Nucleus accumbens (tissue), 56 donors: ENCODE measurements at places on chromosomes 12 and 14.
A peak's percentile ranks its signal among the peaks of the same experiment; 100 is the strongest.

DNA sequence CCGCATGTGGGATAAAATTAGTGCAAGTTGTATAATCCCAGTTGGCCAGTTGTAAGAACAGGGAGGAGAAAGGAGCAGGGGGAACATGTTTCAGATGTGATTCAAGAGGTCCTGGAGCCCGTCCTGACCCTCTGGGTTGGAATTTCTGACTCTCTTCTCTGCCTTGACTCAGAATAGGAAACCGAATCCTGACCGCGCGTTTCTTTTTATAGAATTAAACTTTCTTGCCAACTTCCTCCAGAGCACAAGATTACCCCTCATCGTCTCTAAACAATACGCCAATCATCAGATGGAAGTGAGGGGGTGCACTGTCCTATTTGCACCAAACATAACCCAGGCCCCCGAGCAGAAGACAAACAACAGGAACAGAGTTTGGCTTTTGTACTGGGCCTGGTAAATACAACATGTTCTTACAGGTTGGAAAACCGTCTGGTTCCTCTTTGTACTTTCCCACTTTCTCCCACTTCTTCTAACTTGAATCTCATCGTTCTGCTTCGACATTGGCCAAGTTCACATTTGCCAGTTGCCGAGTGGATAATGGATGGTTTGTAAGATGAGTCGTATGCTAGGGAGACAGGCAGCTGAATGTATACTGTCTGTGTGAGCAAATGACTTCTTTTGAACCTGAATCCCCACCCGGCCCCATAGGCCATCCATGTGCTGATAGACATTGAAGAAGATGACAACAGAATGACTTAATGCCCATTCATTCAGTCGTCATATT is 42.6 kb upstream of the MED13L start:
- DNase-seq = no peak

GRCh38 chr12:12091977-12092663 is 21.4 kb downstream of the BCL2L14 start:
- DNase-seq = no peak

- DNase-seq = no peak
These were observed 13.7 kb upstream of the CLEC4D start for GRCh38 chr12:8499616-8500015.

- no peak for DNase-seq
These were observed 63.9 kb downstream of the MYRFL start for GRCh38 chr12:69888901-69889300.

DNA sequence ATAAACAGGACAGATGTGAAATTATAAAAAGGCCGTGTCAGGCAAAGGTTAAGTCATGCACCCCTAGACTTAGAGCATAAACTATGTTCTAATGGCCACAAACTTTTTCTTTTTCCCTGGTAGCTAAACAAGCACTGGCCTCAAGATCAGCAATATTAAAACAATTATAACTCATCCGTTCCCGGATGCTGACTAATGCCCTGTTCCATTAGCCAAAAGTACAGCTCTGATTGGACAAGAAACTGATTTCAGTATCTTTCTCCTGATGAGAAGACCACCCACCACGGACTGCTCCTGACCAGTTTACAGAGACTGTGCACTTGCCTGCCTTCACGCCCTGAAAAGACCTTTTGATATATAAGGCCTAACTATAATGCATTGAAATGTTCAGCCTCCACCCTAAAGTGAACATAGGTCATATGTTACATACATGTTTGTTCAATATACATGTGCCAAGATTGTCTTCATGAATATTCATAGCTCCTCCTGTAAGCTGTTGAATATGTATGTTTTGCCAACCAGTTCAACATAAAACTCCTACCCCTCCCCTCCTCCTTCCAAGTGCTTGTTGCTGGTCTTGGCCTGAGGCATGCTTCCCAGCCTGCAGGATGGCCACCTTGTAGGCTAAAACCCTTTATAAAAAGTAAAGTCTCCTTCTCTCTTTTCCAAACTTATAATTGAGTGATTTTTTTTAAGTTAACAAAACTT is 162.0 kb downstream of the IPO8 start:
- DNase-seq = no peak

DNA sequence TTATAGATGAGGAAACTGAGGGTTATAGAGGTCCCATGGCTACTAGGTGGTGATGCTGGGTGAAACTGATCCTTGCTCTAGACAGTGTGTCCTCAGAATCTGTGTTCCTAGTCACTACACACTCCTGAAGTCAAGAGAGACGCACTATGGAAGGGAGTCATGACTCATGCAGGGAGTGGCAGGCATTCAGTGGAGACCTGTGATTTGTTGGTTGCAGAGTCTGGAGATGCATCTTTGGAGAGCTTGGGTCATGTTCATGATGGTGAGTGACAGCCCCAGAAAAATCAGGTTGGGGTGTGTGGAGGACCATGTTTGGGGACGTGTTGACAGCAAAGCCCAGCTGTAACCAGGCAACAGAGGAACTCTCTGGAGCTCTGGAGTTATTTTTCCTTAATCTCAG is 38.0 kb upstream of the FBXO21 start:
- no peak for DNase-seq

- no peak for DNase-seq
These were observed 161.5 kb upstream of the FKBP4 start for GRCh38 chr12:2633176-2633824.

- no peak for DNase-seq
These were observed 35.8 kb upstream of the SPPL3 start for GRCh38 chr12:120940006-120940405.

- no peak for DNase-seq
These were observed 89.8 kb downstream of the PDZRN4 start for GRCh38 chr12:41277946-41278267.

DNA sequence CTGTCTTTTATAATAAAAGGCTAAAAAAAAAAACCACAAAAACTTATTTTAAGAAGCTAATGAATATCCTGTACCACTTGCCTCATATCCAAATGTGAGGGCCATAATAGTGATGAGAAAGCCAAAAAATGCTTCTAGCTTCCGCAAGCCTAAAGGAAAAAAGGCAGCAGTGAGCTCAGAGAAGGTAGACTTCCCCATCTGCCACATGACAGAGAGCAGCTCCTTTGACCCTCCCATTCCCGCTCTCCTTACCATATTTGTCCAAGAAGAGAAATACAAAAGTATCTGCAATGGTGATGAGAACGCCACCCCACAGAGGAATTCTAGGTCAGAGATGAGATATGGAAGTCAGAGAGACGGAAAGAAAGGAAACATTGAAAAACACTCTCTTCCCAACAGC is 27.1 kb downstream of the SLC11A2 start:
- DNase-seq = no peak

- DNase-seq = no peak
These were observed 1.9 kb upstream of the TSPAN9 start for GRCh38 chr12:3075315-3075714.

DNA sequence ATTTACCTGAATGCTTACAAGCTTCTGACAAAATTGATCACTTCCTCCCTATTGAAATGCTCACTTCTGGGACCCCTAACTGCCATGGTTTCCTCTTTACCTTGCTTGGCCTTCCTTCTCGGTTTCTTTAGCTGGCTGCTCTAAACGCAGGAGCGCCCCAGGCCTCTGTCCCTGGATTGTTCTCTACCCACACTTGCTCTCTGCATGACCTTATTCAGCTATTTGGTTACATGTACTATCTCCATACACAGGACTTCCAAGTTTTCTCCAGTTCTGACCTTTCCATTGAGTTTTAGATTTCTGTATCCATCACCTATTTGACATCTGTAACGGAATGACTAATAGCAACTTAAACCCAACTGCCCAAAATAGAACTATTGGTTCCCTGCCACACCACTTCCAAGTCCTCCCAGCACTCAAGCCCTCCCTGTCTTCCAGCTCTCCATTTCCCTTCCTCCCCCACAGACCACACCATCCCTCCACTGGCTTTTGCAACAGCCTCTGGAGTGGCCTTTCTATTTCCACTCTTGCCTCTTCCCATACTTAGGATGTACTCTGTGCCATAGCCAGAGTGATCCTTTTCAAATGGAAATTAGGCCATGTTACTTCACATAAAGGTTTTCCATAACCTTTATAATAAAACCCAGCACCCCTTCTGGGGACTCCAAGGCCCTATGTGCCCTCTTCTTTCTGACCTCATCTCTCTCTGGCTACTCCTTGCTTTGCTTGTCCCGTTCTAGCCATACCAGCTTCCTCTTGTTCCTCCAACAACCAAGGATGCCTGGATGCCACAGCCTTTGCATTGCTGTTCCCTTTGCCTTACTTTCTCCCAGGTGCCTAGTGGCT is 202.2 kb downstream of the AEBP2 start:
- DNase-seq = no peak

DNA sequence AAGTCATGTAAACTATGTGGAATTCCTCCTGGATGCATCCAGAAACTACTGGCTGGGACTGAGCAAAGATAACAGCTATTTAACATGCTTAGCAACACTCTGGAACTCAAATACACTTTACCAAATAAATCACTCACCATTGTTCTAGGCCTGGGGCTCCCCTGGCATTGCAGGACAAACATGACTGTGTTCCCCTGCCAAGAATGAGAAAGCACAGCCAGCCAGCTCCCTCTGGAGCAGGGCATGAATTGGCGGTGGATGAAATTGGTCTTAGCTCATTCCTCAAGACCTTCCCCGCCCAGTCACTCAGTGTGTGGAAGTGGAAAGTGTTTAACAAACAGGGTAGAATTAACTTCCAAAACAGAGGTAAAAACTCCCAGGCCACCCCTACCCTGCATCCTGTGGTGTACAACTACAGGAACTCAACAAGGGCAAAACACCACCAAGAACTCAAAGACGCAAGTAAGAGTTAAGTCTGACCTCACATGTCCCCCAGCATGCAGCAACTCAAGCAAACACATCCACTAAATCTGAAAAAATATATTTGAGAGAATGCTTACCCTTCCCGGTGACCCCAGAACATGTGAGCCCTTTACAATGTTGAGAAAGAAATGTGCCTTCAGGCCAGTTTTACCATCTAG is 58.4 kb upstream of the BDKRB2 start:
- peak; percentile 40 for DNase-seq

GRCh38 chr12:68886636-68887572 is 46.1 kb downstream of the CPM start:
- DNase-seq = no peak

DNA sequence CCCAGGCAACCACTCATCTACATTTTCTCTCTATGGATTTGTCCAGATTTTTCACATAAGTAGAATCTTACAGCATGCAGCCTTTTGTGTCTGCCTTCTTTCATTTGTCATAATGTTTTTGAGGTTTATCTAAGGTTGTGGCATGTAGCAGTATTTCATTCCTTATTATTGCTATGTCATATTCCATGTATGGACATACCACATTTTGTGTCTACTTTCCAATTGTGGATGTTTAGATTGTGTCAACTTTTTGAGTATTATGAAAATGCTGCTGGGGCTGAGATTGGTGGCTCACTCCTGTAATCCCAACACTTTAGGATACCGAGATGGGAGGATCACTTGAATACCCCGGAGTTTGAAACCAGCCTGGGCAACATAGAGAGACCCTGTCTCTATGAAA is 3.2 kb upstream of the ATXN2 start:
- no peak for DNase-seq

- DNase-seq = no peak
These were observed 377.6 kb downstream of the FLRT2 start for GRCh38 chr14:85907536-85907935.

GRCh38 chr12:66196806-66197205 is 7.8 kb downstream of the IRAK3 start:
- no peak for DNase-seq

GRCh38 chr12:109269428-109269827 is 39.7 kb downstream of the FOXN4 start:
- DNase-seq = no peak

GRCh38 chr12:131682510-131682895 is 28.4 kb upstream of the SFSWAP start:
- no peak for DNase-seq

DNA sequence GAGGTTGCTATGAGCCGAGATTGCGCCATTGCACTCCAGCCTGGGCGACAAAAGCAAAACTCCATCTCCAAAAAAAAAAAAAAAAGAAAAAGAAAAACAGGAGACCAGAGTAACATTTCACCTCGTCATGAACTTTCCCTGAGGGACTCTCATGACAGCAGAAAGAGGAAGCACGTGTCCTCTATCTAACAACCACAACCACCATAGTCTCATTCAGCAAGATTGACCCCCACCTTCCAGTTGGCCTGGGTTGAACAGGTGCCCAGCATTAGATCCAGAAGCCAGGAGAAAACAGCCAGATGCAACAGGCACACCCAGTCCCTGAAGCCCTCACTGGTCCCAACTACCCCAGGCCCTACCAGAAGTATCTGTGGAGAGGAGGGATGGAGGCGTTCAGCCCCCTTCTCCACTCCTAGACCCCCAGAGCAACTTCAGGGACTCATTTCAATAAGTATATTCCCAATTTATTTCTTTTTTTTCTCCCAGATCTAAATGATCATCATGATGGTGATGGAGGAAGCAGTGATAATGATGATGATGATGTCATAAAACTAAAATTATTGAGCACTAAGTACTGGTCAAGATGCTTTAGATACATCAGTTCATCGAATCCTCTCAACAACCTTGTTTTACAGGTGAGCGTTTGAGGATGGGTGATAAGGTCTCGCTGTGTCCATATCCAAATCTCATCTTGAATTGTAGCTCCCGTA is 235.0 kb downstream of the EFCAB11 start:
- DNase-seq = no peak

DNA sequence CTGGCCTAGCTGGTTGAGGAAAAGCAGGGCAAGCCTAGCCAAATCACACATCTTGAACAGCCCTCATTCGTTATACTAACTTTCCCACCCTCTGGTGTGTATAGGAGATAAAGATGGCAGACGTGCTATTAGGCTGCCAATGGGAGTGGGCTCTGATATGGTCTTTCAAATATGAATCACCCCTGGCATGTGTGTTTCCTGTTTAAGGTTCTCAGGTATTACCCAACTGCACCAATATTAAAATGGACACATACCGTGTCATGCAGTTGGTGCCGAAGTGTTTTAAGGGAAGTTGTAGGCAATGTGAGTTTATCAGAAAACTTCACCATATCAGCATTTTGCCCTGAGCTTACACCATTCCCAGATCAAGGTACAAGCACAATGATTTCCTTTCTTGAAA is 33.4 kb downstream of the CHST11 start:
- DNase-seq = no peak

GRCh38 chr14:103302966-103303365 is 31.1 kb upstream of the EIF5 start:
- no peak for DNase-seq

DNA sequence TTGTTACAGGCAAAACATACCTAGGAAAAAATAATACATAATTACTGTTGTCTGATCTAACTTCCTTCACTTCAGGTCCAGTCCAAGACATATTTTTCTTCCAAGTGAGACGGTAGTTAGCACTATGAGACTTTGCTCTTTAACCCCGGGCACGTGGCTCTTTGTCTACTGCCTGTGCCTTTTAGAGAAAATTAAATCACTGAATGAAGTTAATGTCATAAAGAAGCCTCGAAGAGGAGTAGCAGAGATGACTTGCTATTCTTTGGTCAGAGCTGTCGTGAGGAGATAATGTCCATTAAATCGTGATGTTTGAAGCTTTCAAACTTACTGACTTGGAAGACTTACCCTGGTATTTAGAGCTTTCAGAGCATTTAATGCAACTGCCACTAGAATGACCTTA is 8.7 kb downstream of the TESPA1 start:
- DNase-seq = no peak
